Occipital lobe (tissue), 3 donors: ENCODE measurements at places on chromosomes 6 and 20.

- no peak for DNase-seq
Observed at GRCh38 chr6:42428326-42429041, 23.2 kb downstream of the TRERF1 start.

DNA sequence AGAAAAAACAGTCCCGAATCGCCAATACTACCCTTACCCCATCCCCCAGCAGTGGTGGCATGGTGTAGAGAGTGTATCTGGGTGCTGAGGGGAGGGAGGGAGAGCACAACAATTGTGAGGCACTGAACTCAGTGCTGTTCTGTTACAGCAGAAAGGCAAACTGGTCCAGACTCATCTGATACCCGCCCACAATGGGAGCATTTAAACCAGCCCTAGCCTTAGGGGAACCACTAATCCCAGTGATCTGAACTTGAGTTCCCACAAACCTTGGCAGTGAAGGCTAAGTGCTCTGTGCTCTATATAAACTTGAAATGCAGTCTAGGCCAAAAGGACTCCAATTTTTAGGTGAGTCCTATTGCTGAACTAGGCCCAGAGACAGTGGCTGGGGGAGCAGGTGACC, 666.4 kb upstream of the PTCHD4 start:
- no peak for DNase-seq

- DNase-seq: no peak
Observed at GRCh38 chr6:143967706-143968376, 40.2 kb downstream of the PLAGL1 start.

- DNase-seq: no peak
Observed at GRCh38 chr20:51566594-51566993, 24.1 kb upstream of the NFATC2 start.

DNA sequence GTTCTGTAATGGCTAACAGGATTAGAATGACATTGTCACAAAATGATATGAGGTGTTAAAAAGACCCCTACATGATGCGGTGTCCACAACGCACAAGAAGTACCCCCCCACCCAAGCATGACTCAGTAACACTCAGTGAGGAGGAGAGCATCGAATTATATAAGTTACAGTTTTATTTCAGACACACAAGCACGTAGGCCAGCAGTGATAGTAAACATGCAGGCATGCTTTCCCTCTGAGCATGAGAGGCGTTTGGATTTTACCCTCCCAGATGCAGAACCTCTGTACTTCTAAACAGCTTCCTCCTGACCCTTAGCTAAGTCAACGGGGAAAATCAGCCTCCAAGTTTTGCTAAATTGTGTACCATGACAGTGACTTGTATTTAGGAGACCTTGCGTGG, 23.9 kb downstream of the GNAS start:
- no peak for DNase-seq

DNA sequence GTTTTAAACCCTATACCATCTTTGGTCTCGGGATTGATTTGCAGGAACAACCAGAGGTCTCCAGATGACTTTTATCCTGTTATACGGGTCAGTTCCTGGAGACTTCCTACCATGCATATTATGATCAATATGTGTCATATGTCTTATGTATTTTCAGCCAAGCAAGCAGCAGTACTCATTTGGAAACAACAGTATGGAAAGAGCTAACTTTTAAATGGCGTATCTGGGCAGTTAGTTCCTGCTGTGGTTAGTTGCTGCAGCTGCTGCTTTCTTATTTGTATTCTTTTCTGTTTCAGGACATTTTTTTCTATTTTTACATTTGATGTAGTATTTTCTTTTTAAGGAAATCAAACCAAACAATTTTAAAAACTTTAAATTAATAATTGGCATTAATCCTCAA, 207.5 kb downstream of the MANEA start:
- DNase-seq: no peak

- no peak for DNase-seq
Observed at GRCh38 chr20:22688485-22688884, 104.1 kb upstream of the FOXA2 start.

- no peak for DNase-seq
Observed at GRCh38 chr6:36699348-36699747, 1.7 kb downstream of the RAB44 start.

- peak; percentile 19 for DNase-seq
Observed at GRCh38 chr6:3911614-3912336, 62.6 kb downstream of the FAM50B start.

DNA sequence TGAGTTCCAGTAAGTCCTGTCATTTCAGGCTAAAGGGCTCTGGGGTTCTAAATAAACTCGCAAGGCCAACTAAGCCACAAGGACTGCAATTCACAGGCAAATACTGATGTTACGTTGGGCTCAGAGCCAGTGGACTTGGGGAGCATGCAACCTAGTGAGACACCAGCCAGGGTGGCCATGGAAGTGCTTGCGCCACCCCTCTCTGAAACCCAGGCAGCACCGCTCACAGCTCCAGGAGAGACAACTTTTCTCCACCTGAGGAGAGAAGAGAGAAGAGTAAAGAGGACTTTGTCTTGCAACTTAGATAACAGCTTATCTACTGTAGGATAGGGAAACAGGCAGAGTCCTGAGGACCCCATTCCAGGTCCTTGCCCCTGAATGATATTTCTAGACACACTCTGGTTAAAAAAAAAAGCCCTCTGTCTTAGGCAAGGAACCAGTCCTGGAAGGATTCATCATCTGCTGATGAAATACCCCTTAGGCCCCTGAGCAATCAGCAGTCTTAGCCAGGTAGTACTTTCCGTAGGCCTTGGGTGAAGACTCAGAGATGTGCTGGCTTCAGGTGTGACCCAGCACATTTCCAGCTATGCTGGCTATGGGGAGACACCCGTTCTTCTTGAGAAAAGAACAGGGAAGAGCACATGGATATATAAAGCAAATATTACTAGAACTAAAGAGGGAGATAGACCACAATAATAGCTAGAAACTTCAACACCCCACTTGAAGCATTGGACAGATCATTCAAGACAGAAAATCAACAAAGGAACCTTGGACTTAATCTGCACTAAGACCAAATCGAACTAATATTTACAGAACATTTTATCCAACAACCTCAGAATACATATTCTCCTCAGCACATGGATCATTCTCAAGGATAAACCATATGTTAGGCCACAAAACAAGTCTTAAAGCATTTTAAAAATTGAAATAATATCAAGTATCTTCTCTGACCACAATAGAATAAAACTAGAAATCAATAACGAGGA, 31.5 kb upstream of the TBC1D32 start:
- DNase-seq: no peak

- no peak for DNase-seq
Observed at GRCh38 chr6:128438393-128438792, 82.0 kb downstream of the PTPRK start.

GRCh38 chr6:136737871-136738691, 54.2 kb downstream of the MAP3K5 start:
- no peak for DNase-seq

DNA sequence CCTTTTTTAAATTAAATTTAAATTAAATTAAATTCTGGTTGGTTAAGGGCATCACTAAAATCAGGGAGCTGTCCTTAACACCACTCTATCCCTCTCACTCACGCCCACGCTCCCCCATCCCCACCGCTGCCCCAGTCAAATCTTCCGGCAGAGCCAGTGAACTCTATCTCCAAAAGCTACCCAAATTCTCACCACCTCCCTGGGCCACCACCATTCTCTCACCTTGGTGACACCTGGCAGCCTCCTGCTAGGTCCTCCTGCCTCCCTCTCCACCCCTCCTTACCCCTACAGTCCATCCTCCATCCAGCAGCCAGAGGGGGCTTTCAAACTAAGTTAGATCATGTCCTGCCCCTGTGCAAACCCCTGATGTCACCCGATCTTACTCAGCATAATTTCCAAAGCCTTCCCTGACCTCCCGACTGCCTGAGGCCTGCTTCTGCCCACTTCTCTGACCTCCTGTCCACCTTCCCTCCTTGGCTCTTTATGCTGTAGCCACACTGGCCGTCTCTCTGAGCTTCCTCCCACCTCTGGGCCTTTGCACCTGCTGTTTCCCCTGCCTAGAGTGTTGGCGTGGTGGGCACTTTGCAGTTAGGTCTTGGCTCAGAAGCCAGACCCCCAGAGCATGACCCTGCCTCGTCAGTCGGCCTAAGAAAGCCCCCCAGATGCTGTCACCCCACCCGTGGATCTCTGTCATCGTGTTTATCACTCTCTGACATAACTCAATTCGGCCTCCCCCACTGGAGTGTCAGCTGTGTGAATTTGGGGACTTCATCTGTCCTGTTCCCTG, 24.7 kb downstream of the PTGIS start:
- DNase-seq: no peak

DNA sequence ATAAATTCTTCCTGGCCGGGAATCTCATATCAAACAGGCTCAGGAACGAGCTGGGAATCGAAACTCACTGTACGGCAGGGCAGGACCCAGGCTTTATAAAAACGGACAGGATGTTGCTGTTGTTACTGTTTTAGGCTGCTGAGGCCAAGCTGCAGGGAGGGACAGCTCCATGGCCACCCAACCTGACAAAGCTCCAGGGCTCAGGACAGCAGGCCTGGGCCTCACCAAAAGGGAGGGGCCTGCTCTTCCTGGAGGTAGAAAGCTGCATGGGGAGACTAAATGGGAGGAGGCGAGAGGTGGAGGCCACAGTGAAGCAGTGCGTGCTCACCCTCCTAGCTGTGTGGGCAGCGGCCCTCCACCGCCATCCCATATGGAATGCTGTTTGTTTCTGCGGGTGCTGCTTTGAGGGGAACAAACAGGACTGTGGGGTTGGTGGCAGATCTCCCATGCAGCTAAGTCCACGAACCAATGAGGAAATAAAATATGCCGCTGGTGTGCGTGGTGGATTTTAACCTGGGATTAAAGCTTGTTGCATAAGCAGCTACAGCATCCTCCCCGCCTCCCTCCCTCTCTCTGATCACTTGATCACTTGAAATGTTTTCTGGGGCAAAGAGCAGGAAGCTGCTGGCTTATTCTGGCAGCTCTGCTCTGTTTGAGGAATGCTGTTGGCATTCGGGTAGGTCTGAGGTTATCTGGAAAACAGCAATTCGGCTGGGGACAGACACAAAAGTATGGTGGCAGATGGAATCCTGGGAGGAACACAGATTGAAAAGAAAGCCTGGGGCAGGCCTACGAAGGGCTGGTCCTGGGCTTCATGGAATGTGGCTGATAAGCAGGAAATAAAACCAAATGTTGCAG, 2.4 kb upstream of the ZMYND8 start:
- DNase-seq: peak; percentile 81

- DNase-seq: no peak
Observed at GRCh38 chr6:11525468-11526155, 11.9 kb upstream of the TMEM170B start.

- DNase-seq: no peak
Observed at GRCh38 chr6:46058951-46059350, 43.3 kb upstream of the CLIC5 start.

DNA sequence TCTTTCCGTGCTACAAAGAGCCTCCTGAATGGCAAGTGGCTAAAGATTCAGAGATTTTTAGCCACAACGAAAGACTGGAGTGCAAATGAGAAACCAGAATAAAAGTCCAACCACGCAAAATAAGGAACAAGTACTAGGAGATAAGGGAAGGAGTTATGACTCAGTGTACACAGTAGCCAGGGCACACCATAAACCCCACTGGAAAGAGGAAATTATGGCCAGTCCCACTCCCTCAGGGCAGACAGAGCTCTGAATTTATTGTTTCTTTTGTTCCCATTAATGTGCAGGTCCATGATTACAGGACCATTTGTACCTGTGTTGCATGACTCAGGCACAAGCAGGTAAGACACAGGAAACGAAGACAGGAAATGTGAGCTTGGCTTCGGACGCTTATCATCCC, 150.3 kb upstream of the PREP start:
- no peak for DNase-seq

DNA sequence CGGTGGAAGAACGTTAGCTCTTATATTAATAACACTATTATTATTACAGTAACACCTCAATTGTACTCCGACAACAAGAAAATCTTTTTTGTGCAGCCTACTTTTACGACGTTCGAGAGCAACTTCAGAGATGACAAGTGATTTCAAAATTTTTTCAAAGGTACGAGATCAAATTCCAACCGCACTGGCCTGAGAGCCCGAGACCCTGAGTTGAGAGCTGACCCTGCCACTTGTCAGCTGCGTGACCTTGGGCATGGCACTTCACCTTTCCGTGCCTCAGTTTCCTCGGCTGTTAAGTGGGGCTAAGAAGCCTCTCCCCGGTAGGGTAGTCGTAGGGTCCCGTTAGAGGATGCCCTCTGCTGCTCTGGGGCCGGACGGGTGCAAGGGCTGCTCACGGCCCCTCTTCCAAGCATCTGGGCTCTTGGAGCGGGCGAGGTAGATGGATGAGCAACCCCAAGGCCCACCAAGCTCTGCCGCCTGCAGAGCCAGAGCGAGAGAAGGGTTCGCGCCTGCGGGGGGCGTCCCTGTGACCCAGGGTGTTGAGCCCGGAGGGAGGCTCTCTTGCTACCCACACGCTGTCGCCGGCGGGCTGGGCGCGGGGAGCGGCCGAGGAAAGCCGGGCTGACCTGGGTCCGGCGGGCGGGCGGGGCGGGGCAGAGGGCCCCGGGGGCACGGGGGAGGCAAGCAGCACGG, 510 bp downstream of the NDRG3 start:
- no peak for DNase-seq

DNA sequence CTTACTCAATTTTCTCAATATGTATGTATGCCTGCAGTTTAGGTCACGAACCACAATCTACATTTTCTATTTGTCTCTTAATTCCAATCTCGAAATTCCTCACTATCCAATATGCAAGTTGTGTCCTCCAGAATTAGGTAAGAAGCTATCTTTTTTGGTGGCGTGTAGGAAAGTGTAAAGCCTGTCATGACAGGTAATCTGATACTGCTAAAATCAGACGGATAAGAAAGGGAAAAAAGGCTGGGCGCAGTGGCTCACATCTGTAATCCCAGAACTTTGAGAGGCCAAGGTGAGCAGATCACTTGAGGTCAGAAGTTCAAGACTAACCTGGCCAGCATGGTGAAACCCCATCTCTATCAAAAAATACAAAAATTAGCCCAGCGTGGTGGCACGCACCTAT, 185.3 kb downstream of the IBTK start:
- DNase-seq: no peak

DNA sequence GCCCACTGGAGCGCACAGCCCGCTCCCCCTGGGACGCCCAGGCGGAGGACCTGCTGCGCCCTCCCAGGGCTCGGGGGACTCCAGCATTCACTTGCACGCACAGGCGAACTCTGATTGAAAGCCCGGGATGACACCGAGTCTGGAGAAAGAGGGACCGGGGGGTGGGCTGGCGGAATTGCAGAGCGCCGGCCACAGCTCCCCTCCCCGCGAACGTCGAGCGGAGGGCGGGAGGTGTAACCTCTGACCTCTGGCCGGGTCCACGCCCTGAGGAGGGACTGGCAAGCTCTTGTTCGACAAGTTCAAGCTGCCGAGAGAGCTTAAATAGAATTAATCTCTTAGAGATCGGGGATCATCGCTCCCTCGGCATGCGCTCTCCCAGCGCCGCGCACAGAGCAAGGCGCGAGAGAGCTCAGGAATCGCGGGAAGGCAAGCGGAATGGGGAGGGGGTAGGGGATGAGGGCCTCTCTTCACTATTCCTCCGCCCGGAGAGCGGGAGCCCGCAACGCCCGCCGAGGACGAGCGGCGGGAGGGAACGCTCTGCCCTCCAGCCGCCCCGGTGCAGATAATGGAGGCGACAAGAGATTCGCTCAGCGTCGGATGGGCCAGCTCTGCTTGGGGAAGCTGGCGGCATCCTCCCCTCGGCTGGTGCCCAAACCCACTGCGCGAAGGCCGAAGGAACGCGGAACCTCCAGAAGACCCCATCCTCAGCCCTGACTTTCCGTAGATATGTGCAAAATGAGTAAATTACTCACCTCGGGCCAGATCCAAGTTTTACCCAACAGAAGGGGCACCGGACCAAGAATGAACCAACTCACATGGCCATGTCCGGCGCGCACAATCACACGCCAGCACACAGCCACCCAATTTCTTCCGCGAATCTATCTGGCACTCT, 761 bp upstream of the NR2E1 start:
- no peak for DNase-seq
